ENCODE measurements at places on chromosomes 12 and 14. TPM values are rescaled to one million over a fixed set of nuclear protein-coding genes. Genes with fewer than 3 reads are reported as not detected.

GRCh38 chr14:69190191-69190590 is 1.1 kb upstream of the EXD2 start:
- DNase-seq, result no peak

DNA sequence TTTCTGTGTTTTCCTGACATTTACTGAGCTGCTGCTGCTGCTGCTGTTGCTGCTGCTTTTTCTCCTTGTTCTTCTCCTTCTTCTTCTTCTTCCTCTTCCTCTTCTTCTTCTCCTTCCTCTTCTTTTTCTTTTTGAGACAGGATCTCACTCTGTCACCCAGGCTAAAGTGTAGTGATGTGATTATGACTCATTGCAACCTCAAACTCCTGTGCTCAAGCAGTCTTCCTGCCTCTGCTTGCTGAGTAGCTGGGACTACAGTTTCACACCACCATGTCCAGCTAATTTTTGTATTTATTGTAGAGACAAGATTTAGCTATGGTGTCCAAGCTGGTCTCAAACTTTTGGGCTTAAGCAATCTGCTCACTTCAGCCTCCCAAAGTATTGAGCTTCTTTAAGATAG is 95.8 kb downstream of the TMTC3 start:
- DNase-seq, result peak; percentile 43

DNA sequence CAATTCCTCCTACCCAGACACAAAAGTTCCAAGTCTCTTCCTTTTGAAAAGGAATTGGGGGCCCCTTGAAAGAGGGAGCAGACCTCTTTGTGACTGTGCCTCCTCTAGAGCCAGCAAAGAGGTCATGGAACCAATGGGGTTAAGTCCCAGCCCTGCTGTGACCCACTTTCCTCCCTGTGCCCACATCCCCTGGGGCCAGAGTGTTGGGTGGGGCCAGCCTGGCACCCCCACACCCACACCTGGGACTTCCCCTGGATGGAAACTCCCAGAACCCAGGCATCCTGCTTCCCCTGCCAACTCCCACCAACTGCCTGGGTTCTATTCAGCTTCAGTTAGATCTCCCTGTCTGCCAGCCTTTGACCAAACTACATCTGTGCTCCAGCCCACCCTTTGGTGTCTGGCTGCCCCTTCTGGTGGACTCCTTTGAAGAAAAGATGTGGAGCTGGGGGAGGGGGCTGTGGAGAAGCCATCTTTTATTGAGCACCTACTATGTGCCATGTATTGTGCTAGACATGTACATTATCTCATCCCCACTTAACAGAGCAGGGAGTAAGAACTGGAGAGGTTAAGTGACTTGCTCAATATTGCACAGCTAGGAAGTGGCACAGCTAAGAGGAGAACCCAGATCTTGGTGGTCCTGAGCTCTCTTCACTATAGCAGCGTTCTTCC is 4.6 kb upstream of the RARG start:
- no peak for DNase-seq

DNA sequence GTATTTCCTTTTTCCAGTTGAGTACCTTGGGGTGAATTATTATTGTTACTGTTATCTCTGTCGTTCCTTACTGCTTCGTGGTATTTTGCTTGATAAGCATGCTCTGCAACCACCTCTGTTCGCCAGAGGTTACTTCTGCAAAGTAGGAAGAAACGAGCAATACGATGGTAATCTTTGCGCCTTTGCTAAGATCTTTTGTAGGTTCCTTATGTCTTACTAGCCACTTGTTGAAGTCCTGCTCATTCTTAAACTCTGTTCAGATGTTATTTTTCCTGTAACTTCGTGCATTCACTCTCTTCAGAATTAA is 729 bp upstream of the M6PR start:
- DNase-seq, result no peak

Gene CNTN1
- total RNA-seq, result 0.27 TPM

Gene ADAM20
- total RNA-seq, result 1.3 TPM
